ENCODE measurements at places on chromosomes 2 and 18.

GRCh38 chr2:20467789-20468548 lies 21.1 kb downstream of the RHOB start:
- DNase-seq: no peak

- peak; percentile 25 for DNase-seq
Measured at GRCh38 chr2:2523461-2524347, 192.6 kb upstream of the MYT1L start.

DNA sequence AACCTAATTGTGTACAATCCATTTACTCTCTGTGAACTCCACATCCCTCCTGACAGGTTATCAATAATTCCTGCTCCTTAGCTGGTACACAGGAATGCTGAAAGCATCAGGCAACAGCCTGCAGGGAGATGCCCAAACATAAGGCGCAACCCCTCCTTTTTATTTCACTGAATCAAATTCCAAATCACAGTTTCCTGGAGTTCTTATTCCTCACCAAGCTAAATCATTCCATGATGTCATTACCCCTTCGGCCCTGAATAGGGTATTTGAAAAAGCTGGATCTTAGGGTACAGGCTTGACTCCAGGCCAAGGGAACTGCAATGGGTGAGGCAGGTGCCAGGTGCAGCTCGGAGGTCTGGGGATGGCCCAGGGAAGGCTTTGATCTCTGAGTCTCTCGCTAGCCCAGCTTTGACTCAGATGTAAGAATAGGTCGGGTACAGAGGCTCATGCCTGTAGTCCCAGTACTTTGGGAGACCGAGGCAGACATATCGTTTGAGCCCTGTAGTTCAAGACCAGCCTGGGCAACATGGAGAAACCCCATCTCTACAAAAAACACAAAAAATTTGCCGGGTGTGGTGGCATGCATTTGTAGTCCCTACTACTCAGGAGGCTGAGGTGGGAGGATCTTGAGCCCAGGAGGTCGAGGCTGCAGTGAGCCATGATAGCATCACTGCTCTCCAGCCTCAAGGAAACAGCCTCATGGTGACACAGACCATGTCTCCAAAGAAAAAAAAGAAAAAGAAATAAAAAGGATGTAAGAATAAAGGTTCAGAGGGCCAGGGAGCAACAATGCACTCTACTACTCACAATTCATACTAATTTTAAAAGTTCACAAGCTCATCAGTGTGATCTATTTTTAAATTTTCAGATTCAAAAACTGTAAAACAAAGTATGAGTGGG lies 6.8 kb downstream of the FHL2 start:
- DNase-seq: no peak

DNA sequence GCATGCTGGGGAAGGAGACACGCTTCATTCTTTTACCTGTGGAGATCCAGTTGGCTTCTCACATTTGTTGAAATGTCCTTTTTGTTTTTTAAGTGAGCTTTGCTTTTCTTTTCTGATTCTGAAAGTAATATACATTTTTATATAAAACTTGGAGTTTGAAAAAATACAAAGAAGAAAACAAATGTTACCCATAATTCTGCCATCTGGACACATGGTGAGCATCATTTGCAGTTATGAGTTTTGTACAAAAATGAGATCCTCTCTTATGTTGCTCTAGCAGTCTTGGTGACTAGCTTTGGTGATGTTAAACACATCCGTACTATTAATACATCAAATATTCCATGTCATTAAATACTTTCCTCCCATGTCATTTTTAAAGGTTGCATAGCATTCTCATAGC lies 101.1 kb upstream of the OTOS start:
- no peak for DNase-seq

GRCh38 chr18:67864677-67865340 lies 348.3 kb upstream of the DSEL start:
- no peak for DNase-seq

DNA sequence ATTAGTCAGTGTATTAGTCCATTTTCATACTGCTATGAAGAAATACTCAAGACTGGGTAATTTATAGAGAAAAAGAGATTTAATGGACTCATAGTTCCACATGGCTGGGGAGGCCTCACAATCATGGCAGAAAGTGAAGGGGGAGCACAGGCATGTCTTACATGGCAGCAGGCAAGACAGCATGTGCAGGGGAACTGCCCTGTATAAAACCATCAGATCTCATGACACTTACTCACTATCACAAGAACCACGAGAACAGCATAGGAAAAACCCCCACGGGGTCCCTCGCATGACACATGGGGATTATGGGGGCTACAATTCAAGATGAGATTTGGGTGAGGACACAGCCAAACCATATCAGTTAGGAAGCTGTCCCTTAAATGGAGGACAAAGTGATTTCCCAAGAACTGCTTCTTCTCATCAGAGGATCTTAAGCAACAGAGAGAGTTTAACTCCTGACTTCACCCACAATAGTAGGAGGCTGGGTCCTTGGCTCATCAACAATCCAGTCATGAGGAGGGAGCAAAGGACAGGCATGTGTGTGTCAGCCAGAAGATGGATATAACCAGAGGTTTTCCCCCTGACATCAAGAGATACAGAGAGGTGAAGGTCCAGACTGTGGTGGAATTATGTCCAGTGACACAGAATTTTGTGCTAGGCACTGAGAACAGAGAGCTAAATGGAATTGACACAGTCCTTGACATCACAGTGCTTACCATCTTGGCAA lies 203.8 kb upstream of the SH3BP4 start:
- DNase-seq: no peak

GRCh38 chr2:72454189-72454588 lies 306.5 kb upstream of the CYP26B1 start:
- no peak for DNase-seq

GRCh38 chr2:127810156-127810618 lies 784 bp downstream of the WDR33 start:
- no peak for DNase-seq

DNA sequence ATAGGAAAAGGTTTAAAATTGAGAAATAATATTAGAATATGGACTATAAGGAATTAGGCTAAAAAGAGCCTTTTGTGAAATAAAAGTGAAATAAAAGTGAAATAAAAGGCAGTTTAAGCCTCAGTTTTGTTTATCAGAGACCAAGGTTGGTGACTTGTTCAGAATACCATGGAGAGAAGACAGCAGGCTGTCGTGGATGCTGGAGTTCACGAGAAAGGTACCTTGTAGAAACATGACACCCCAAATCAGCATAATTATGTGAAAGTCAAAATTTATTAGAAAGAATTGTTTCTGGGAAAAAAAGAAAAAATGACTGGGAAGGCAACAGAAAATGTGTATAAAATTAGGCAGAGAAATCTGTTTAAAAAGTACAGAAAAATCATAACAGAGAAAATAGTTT lies 46.5 kb upstream of the SPAG16 start:
- DNase-seq: no peak

- no peak for DNase-seq
Measured at GRCh38 chr2:200405599-200406298, 99.3 kb downstream of the SPATS2L start.

DNA sequence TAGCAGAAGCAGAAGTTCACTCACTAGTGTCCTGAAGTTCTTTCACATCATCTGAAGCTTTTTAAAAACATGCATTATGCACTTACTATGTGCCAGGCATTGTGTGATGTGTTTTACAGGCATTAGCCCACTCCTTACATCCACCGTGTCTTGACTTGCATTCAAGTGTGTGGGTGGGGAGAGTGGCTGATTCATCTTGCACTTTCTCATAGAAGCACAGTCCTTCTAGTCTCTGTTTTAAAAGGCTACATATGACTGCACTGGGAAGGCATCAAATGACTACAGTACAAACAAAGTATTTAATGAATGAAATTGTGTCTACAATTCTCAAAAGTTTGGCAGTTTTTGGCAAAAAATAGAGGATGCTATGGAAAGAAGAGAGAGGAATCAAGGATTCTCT lies 21.6 kb upstream of the DSC3 start:
- DNase-seq: no peak

GRCh38 chr2:186575302-186575701 lies 14.6 kb upstream of the ITGAV start:
- no peak for DNase-seq

- DNase-seq: no peak
Measured at GRCh38 chr2:44748-45341, 1.5 kb downstream of the FAM110C start.
